ENCODE measurements at places on chromosomes 5 and 9.
A peak's percentile ranks its signal among the peaks of the same experiment; 100 is the strongest.

GRCh38 chr9:119175581-119175980, 193.7 kb downstream of the BRINP1 start:
- DNase-seq = no peak

DNA sequence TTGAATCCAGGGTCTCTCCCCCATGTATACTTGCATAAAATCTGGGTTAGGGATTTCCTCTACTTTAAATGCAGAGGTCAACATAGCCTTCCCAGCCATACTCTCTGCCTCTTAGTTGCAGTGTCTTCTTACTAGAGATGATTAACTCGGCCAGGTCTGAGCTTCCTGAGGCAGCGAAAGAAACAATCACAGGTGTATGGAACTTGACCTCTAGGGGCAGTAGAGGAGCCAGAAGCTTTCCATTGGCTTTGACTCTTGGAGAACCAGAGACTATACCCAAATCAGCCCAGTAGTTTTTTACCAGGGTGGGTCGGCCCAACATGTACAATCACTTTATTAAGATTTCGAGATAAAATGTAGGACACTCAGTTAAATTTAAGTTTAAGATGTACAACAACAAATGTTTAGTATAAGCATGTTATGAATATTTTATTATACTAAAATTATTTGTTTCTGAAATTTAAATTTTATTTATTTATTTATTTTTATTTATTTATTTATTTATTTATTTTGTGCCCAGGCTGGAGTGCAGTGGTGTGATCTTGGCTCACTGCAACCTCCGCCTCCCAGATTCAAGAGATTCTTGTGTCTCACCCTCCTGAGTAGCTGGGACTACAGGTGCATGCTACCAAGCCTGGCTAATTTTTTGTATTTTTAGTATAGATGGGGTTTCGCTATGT, 48.0 kb upstream of the DMRT3 start:
- no peak for DNase-seq

- peak; percentile 96 for DNase-seq
These were observed 76.8 kb downstream of the STK10 start for GRCh38 chr5:172110921-172111851.

- DNase-seq = no peak
These were observed 8.9 kb downstream of the MRPL22 start for GRCh38 chr5:154949781-154950180.

DNA sequence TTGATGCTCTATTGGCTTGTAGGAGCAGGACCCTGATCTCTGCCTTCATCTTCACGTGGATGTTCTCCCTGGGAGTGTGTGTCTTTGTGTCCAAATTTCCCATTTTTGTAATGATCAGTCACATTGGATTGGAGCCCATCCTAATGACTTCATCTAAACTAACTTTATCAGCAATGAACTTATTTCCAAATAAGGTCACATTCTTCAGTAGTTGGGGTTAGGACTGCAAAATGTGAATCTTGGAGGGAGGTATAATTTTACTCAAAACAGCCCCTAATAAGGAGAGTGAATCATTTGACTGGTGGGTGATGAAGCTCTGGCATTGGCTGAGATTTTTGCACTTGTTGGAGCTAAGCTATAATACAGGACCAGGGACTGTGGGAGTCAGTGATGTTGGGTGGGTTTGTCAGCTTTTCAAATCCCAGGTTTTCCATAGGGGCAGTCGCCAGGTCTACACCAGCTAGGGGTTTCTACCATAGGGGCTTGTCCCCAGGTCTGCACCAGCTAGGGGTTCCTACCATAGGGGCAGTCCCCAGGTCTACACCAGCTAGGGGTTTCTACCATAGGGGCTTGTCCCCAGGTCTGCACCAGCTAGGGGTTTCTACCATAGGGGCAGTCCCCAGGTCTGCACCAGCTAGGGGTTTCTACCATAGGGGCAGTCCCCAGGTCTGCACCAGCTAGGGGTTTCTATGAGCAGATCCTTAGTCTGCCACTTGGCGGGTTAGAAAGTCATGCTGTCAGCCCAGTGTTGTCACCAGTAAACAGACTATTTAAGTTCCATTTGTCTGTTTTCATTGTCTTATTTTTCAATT, 382.6 kb upstream of the DAP start:
- no peak for DNase-seq

- peak; percentile 1 for DNase-seq
These were observed 376.9 kb downstream of the DTWD2 start for GRCh38 chr5:118611332-118611945.

- peak; percentile 70 for DNase-seq
These were observed 209.6 kb upstream of the PDE4D start for GRCh38 chr5:60102961-60103693.

GRCh38 chr9:131630205-131630831, 85.0 kb downstream of the PRRT1B start:
- no peak for DNase-seq

- DNase-seq = no peak
These were observed 174.0 kb downstream of the GDNF start for GRCh38 chr5:37665889-37666288.

- DNase-seq = no peak
These were observed 76.0 kb downstream of the CEMIP2 start for GRCh38 chr9:71692337-71692736.

GRCh38 chr5:141298376-141298775, 5.5 kb downstream of the SLC25A2 start:
- DNase-seq = peak; percentile 93

DNA sequence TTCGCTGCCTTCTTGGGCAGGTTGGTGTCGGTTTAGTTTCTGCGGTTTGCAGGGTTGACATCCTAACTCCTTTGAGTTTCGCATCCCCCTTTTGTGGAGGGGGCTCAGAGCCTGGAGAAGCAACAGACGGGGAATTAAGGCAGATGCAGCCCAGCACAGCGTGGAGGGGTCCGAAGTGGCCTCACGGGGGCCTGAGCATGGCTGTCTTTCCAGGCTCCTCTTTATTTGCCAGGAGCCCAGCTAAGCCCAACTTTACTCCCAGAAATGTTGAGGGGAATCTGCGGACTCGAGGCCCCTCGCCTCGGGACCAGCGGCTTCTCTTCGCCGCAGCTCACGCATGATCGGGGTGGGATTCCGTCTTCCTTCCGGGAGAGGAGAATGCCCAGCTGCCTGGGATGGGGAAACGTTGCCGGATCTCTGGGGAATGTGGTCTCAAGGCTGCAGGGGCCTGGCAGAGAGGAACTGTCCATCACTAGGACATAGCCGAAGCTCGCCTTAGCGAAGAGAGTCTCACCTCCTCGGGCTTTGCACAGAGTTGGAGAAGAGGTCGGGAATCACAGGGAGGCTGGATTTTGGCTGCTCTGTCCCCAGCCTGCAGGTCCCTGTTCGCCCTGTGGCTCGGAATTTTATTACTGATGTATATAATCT, 1.3 kb downstream of the RAI14 start:
- DNase-seq = no peak

DNA sequence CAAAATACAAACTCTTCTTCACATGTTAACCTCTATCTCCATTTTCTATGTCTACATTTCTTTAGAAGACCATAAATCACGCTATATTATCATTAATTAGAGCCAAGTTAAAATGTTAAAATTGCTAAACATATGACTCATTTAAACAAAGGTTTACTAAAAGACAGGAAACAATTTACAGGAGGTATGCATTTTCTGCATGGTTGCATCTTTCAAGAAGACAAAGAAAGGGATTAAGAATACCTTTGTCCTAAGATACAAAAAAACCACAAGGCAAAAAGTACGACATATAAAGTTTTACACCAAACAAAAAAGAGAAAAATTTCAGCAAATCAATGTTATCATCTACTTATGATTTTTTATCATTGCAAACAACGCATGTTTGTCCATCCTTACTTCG, 324.4 kb downstream of the PDE4D start:
- no peak for DNase-seq

GRCh38 chr5:144691936-144692335, 521.3 kb downstream of the KCTD16 start:
- DNase-seq = no peak

DNA sequence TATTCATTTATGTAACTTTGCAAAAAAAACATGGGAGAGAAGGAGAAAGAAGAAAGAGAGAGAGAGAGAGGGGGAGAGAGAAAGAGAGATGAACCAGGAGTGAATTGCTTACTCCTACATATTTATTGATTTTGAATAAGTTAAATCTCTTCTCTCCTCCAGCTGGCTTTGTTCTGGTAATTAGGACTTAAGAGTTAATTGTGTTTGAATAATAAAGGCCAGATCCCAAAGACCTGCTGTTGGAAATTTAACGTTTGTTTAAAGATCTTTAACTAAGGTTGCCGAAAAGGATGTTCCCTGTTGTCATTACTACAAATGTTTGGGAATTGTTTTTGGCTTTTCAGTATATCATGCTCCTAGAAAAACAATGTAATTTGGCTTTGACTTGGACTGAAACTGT, 473.0 kb downstream of the TUSC1 start:
- no peak for DNase-seq

GRCh38 chr9:135075234-135076142, 12.0 kb upstream of the OLFM1 start:
- DNase-seq = no peak

- peak; percentile 89 for DNase-seq
These were observed 33.6 kb upstream of the GLIPR2 start for GRCh38 chr9:36102742-36103495.

GRCh38 chr9:79371301-79371700, 200.5 kb upstream of the TLE4 start:
- no peak for DNase-seq

GRCh38 chr5:168282120-168282519, 9.3 kb upstream of the WWC1 start:
- DNase-seq = no peak

DNA sequence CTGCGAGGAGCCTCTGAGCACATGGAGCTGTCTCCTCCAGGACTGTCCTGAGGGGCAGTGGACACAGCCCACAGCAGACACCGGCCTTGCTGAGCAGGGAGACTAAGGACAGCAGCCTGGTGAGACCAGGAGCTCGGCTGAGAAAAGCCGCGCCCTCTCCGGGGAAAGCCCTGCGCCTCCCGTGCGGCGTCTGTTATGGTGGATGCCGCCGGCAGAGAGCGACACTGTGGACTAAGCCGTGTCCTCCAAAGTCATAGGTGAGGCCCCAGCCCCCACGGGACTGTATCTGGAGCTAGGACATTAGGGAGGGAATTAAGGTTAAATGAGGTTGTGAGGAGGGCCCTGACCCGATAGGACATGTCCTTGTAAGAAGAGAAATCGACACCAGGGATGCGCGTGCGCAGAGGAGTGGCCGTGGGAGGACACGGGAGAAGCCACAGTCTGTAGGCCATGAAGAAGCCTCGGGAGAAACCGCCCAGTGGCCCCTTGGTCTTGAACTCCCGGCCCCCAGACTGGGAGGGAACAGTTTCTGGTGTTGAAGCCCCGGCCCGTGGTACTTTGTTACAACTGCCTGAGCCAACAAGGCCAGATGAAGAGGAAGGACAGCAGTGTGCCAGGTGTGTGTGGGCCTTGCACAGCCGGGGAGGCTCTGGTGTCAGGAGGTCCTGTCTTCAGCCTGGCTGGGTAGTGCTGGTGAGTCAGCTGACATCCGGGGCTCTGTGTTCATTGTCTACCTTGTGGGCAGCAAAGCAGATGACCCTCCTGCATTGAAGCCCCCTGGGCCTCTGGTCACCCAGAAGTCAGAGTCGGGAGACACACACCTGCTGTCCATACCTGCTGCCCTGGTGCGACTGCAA, 22.1 kb downstream of the MRPL36 start:
- no peak for DNase-seq

GRCh38 chr9:114001410-114001685, 76.8 kb downstream of the AMBP start:
- no peak for DNase-seq

- DNase-seq = peak; percentile 72
These were observed 986 bp downstream of the PLPP1 start for GRCh38 chr5:55533521-55534435.

- DNase-seq = no peak
These were observed 56.1 kb downstream of the TTLL11 start for GRCh38 chr9:122036988-122037387.

DNA sequence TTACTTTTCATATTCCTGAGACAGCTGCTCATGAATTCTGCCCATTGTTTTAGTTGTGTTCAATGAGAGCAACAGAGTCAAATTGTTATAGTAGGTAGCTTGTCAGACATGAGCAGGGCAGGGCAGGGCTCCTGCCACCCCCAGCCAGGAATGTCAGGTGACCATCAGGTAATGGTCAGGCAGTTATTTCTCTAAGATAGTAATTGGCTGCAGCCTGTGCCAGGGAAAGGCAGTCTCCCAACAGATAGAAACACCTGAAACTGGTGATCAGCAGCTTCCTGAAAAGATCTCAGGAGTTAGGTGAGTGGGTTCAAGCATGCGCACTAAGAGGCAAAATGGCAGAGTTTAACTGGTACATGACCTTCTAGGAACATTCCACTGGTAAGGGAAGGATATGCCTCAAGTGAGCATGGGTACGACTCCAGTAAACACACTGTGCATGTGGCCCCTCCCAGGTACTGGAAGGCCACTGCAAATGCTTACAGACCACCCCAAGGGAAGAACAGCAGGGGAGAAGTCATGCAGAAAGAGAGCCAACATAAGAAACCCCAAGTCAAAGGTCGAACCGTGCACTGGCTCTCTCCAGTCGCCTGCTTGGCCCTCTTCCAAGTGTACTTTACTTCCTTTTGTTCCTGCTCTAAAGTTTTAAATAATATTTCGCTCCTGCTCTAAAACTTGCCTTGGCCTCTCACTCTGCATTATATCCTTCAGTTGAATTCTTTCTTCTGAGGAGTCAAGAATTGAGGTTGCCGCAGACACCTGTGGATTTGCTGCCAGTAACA, 25.1 kb downstream of the CARTPT start:
- DNase-seq = no peak

DNA sequence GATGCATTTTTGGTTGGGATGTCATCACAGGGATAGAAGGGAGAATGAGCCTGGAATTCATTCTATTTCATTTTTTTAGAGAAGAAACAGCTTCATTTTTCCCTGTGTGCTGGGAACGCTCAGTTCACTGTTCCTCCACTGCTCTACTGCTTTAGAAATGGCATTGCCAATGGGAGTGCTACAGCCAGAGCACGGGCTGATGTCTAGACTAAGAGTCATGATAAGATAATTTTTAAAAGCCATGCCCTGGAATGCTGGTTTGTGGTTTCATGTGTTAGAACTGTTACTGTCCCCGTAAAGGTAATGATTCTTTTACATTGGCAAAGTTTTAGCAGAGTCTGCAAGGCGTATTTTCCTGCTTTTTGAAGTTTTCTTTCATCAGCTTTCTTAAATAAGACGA, 119.6 kb downstream of the SEMA6A start:
- DNase-seq = no peak

DNA sequence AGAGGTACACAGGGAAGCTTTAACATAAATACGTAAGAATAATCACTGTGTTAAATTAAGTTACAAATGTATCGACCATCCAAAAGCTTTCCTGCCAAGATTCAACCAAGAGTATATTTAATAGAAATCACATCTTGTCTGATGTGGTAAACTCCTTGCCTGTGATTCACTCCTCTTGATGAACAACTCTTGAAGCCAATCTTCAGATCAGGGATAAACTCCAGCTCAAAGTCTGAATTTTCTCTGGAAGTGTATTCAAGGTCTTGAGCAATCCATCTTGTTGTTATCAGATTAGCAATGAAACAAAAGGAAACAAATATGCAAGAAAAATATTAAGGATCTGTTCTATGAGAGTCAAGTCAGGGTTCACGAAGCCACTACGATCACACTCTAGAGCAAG, 170.0 kb upstream of the ADAMTS16 start:
- DNase-seq = no peak

- no peak for DNase-seq
These were observed 7.6 kb upstream of the GBGT1 start for GRCh38 chr9:133171161-133171961.

GRCh38 chr5:96253140-96253539, 179.9 kb downstream of the PCSK1 start:
- DNase-seq = no peak

- no peak for DNase-seq
These were observed 123.5 kb downstream of the TSSK1B start for GRCh38 chr5:113311301-113311700.

- DNase-seq = no peak
These were observed 579 bp downstream of the BARHL1 start for GRCh38 chr9:132582786-132583583.

All from OCI-M1 (cell line).